ENCODE measurements at places on chromosomes 3 and 15. TPM values are rescaled to one million over a fixed set of nuclear protein-coding genes. Genes with fewer than 3 reads are reported as not detected.

- DNase-seq: no peak
Observed at GRCh38 chr3:73739791-73740453, 115.2 kb upstream of the PDZRN3 start.

- DNase-seq: no peak
Observed at GRCh38 chr3:113274425-113275257, 63.3 kb downstream of the BOC start.

- no peak for DNase-seq
Observed at GRCh38 chr15:28022181-28022580, 76.9 kb downstream of the OCA2 start.

DNA sequence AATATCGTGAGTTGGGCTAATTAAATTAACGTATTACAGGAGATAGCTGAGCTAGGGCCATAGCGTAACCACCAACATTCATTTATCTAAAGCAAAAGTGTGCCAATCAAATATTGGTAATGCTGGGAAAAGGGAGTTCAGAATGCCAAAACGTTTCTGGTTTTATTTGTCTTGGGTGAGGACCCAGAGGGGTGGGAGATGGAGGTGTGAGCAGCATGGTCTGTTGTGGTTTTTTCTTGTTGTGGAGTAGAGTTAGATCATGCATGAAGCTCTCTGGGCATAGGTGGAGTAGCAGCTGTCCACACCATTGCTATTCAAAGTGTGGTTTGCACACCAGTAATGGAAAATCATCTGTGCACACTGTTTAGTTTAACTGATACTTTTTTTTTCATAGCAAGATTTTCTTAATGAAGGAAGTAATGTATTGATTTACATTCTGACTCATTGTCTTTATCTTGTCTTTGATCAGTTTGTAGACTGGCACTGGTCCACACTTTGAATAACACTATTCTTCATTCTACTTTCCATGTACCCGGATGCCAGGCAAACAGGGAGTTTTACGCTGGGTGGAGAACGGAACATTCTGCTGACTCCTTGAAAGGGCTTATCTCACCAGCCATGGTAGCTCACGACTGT, 50.8 kb upstream of the CRTC3 start:
- DNase-seq: no peak

- DNase-seq: no peak
Observed at GRCh38 chr3:153889905-153890334, 231.3 kb upstream of the ARHGEF26 start.

Gene CCRL2
- polyA plus RNA-seq: 0.09 TPM

Gene CD47
- 64.3 TPM for polyA plus RNA-seq

Gene RARRES1
- not detected for polyA plus RNA-seq

Gene TMIE
- polyA plus RNA-seq: not detected
